Right lung (tissue), 10 donors: ENCODE measurements at places on chromosomes 11 and 22. TPM values are rescaled to one million over a fixed set of nuclear protein-coding genes. Genes with fewer than 3 reads are reported as not detected.

GRCh38 chr11:67320691-67321090, 17.4 kb downstream of the SSH3 start:
- no peak for DNase-seq

DNA sequence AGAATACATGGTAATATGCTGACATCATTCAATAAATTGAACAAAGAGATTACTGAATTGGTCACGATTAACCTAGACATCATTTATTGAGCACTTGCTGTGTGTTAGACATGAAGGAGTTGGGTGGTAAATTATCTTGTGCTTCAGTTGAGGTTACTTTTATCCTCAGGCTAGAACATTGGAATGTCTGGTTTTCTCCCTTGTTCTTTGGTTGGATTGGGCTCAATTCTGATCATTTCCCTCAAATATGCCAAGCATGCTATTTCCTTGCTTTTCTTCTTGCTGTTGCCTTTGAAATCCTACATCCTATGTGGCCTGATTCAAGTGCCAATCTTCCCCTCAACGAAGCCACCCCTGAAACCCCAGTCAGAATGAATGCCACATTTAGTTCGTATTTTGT, 65.8 kb downstream of the DEUP1 start:
- no peak for DNase-seq

DNA sequence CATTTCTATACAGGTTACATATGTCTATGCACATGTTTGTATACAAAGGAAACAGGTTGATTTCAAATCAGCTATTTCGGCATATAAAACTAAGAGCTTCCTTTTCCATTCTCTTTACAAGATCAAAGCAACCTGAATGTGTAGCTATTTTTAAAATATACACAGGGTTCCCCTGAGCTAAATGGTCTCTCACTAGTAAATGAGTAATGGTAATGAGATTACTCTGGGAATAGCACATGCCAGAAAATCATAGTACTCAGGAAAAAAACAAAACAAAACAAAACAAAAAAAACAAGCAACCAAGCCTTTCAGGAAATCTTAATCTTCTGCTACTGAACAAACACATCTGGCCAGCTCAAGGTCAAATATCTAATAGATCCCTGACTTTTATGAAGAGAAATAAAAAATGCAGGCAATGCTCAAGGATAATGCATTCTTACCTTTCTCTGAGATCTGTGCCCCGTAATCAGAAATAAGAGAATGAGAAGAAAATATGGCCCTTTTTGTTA, 156.6 kb upstream of the POU2AF2 start:
- no peak for DNase-seq

DNA sequence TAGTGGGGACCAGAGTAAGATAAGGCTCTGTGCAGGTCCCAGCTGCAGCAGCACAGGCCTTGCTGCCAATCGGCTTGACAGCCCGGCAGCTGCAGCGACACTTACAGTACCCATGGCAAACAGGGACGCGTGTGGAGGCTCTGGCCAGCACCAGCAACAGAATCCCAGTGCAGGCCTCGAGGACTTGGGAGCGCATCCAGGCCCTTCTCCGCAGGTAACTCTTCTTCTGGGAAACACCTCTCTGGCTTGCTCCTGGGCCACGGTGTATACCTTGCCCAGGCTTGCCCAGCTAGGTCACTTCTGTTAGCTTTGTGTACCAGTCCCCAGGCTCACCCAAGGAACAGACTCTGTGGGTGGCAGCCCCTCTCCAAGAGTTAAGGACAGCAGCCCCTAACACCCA, 126.7 kb downstream of the CTTN start:
- no peak for DNase-seq

GRCh38 chr11:96036863-96037262, 113.0 kb upstream of the MTMR2 start:
- DNase-seq: no peak

ELMOD1 gene
- 7.9 TPM for polyA plus RNA-seq
